ENCODE measurements at places on chromosomes 5 and 9.

DNA sequence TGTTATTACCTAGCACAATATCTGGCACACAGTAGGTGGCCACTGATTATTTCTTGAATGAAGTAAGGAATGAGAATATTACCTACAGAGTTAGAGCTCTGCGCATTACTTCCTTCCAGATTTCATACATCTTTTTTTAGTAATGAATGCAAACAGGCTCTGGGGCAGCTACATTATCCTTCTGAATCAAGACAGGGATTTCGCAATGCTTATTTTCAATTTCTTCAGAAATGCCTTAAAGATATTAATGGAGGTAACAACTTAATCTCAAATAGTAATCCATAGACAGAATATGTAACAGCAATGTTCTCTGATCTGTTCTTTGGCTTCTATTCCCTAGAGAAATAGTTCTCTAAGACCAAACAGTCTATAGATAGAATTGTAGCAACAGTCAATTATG is 32.6 kb downstream of the CDKN2A start:
- DNase-seq: no peak

DNA sequence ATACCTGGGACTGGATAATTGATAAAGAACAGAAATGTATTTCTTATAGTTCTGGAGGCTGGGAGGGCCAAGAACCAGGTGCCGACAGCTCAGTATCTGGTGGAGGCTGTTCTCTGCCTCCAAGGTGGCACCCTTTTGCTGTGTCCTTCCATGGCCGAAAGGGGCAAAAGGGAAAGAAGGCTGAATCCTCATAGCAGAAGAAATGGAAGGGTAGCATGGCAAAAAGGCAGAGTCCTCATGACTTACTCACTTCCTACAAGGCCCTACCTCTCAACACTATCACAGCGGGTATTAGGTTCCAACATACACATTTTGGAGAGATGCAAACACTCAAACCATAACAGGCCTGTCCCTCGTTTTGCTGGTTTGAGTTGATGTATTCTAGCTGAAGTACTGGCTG is 25.1 kb upstream of the MED10 start:
- DNase-seq: no peak

- no peak for DNase-seq
Measured at GRCh38 chr5:83199126-83199525, 121.8 kb downstream of the XRCC4 start.

DNA sequence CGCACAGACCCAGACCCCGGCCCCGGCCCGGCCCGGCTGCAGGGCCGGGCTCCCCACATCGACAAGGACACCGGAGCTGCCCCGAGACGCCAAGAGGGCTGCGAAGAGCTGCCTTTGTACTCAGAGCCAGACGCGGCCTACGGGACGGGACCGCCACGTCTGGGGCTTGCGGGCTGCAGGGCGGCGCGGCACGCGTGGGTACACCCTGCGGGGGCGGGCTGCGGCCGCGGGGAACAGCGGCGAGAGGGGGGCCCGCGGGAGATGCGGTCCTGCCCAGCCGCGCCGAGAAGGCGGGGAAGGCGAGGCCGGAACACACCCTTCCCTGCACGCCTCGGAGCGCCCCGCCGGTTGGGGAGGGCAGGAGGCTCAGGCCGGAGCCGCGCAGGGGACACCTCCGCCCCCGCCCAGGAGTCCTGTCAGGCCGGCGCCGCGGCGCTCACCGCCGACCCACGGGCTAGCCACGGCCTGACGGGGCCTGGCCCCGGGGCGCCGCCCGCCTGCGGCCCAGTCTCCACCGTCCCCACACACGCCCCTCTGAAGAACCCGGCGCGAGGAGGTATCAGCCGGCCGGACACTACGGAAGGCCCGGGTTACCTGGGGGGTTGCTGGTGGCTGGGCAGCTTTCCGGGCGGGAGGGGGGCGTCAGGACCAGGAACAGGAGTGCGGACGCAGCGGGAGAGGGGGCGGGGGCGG is 478 bp downstream of the RAB14 start:
- DNase-seq: no peak

GRCh38 chr5:74631081-74631953 is 9.2 kb downstream of the ENC1 start:
- DNase-seq: no peak

GRCh38 chr5:159094745-159095144 is 5.0 kb downstream of the EBF1 start:
- peak; percentile 83 for DNase-seq

DNA sequence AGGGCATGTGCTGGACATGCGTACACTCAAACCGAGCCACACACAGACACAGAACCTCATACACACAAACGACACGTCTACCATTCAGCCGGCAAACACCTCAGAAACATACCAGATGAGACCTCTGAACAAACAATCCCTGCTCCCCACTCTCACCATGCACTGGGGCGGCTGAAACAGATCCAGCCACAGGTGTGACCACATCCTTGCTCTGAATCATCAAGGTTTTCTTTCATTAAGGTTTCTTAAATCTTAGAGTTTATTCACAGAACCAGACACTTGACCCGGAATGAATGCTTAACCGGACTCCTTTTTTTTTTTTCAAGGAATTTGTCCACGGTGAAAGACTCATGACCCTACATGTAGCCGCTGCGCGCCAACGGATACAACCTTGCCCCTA is 26.2 kb downstream of the TERT start:
- DNase-seq: no peak

DNA sequence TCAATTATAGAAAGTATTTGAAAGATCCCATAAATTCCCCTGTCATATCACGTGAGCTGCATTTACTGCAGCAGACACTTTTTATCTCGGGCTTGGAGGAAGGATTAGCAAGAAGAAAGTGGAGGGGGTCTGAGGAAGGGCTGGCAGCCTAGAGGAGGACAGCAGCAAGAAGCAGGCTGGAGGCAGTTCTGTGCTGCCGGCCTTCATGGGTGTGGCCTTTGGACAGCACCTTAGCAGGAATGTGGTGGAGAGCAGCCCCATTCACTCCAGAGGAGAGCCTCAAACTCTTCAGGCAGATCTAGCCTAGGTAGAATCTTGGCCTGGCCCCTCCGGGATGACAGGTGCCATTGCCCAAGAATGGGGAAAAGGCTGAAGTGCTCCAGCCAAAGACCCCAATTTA is 89.8 kb upstream of the GABRP start:
- no peak for DNase-seq

DNA sequence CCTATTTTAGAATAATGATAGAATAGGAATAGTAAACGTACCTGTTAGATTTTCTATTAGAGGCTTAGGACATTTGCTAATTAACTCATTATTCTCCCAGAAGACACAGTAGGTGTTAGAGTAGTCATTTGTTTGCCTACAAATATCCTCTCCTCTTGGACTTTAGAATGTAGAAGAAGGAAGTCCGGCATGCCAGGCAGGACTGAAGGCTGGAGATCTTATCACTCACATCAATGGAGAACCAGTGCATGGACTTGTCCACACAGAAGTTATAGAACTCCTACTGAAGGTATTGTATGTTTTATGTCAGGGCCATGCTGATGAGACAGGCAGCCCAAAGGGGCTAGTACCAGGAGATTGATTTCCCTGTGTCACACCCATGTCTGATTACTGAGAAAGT is 43.3 kb downstream of the CD180 start:
- no peak for DNase-seq

DNA sequence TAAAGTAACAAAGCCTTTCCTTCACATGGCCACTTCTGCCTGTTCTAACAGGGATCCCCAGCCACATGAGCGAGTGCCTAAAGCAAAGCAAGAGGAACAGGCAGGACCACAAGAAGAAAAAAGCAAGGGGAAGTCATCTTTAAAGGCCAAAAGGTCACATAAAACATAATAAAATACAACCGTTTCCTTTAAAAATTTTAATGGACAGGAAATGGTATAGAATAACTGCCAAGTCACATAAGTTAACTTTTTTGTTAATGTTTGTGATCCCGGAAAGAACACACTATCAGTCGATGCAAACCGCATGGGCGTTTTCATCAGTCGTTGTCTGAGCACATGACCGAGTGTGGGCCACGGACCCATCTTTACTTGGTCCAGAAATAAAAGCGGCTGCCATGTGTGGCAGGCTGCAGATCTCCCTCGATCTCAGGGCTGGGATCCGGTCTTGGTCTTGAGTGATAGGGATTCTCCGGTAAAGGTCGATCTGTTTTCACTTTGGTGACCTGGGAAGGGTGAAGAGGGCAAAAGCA is 15.6 kb downstream of the NDUFA8 start:
- DNase-seq: no peak

DNA sequence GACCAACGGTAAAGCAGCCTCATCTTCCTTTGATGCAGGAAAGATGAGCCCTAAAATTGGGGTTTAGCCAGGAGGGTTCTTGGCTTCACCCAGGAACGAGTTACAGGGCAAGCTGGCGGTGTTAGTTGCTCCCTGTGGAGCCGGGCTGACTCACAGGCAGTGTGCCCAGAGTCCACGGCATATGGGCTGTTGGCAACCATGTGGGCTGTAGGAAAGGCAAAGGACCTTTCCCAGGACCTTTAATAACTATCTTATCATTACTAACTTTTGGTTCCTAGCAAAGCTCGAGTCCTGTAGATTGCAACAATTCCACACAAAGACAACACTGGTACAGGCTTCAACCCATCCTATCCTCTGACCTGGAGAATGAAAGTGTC is 29.8 kb upstream of the CLPTM1L start:
- peak; percentile 60 for DNase-seq

DNA sequence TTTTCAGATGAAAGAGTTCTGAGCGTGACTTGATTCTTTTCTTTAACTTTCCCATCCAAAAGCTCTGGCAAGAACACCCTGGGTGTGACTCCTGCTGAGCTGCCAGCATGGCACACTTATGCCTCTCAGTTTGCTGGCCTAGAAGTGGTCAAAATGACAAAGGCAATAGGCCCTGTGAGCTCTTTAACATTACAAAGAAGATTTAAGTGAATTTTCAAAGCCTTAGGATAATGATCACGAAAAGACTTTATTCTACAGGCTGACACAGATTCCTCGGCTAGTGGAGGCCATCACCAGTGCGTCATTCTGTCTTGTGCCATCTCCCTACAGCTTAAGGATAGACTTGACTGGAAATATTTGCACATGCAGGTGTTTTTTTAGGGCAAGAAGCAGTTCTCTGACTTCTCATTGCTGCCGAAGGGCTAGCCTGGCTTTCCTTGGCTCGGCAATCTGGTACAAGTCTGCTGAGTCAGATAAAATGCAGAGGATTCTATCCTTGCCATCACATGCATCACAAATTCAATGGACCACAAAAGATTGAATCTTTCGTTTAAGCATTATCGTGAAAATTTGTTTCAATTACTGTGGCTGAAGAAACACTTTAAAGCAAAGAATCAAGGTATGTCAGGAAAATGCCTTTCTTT is 311.5 kb downstream of the COX7C start:
- DNase-seq: no peak

DNA sequence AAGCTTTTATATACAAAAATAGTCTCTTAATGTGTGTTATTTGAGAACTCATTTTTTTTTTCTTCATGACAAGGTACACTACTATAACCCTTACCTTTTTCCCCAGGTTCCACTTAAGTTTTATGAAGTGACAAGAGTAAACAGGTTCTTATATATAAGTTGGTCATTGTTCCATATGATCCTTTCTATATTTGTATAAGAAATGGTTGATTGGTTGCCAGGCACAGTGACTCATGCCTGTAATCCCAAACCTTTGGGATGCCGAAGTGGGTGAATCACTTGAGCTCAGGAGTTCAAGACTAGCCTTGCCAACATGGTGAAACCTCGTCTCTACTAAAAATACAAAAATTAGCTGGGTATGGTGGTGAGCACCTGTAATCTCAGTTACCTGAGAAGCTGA is 108.3 kb downstream of the PCSK1 start:
- peak; percentile 79 for DNase-seq

DNA sequence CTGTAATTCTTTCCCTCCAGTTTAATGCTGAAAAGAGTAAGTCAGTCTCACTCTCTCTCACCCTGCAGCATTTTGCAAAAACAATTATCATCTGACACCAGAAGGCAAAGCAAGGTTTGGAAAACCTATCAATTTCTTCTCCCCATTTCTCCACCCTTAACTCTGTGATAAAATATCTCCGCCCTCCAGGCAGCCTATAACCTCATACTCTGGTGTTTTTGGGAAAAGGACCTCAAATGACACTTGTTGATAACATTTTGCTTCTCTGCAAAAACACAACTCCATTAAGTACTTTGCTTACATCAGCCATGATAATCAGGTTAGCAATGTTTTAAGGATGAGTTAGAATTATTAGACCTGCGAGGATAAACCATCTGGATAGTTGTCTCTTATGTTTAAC is 2.3 kb downstream of the ANKH start:
- no peak for DNase-seq

GRCh38 chr5:92435781-92436180 is 1052.7 kb upstream of the ARRDC3 start:
- no peak for DNase-seq

DNA sequence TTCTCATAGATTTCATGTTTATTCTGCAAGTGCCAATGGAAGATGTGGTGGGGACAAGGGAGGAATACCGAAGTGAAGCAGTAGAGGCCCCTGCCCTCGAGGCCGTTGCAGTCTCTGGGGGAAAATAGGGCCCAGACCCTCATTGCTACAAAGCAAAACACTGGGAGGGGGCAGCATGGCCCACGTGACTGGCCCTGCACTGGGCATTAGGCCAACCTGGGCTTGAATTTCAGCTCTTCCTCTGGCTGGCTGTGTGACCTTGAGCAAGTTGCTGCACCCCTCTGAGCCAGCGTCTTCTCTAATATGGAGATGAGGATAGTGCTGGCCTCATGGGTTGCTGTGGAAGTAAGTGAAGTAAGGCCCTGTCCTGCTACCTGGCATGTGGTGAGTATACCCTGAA is 709 bp upstream of the SYNPO start:
- DNase-seq: no peak

DNA sequence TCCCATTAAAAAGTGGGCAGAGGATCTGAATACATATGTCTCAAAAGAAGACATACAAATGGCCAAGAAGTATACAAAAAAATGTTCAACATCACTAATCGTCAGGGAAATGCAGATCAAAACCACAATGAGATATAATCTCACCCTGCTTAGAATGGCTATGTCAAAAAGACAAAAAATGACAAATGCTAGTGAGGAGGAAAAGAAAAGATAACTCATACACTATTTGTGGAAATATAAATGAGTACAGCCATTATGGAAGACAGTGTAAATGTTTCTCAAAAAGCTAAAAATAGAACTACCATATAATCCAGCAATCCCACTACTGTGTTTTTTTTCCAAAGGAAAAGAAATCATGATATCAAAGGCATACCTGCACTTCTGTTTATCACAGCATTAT is 450.7 kb downstream of the EFNA5 start:
- DNase-seq: no peak

- DNase-seq: peak; percentile 48
Measured at GRCh38 chr9:92562461-92562967, 26.7 kb upstream of the ECM2 start.

DNA sequence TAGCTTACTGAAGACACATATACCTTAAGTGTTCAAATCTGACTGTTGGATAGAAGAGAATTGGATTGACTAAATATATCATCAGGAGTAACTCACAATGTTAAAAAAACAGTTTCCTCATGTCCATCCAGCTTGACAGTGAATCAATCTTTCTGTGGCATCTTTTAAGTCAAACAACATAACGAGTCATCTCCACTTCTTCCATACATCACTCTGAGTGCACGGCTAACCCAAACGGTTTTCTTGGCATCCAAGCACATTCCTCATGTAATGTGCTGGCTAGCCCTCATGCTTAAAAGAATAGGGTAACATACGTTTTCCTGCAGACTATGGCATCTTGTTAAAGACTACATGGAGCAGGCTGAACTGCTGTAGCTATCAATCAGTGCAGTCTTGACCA is 291.5 kb upstream of the TRPC7 start:
- DNase-seq: no peak

- DNase-seq: no peak
Measured at GRCh38 chr9:122347348-122348287, 23.2 kb upstream of the PTGS1 start.

- no peak for DNase-seq
Measured at GRCh38 chr9:109845226-109845625, 65.2 kb downstream of the PALM2AKAP2 start.

All from fibroblast of gingiva (primary cell).